HEK293T (cell line): ENCODE measurements at places on chromosomes 7 and 10.

DNA sequence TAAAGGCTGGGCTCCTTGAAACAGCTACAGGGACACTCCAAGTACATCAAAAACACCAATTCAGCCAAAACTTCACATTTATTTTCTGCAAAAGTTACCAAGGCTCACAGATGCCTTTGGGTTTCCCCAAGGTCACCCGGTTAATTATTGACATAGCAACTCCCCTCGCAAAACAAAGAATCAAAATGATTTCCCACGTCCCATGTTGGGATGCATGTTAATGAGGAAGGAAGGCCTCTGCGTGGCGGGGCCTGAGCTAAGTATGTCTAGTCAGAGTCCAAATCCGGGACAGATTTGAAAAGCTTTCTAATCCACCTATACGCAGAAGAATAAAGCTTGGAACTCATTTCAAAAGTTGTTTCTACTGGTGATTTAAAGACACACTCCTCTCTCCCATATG is 535 bp upstream of the TMEM72 start:
- DNase-seq = no peak

- DNase-seq = no peak
These were observed 128.6 kb upstream of the BMPER start for GRCh38 chr7:33776788-33777187.

- no peak for DNase-seq
These were observed 56.9 kb downstream of the PALD1 start for GRCh38 chr10:70535451-70535850.

DNA sequence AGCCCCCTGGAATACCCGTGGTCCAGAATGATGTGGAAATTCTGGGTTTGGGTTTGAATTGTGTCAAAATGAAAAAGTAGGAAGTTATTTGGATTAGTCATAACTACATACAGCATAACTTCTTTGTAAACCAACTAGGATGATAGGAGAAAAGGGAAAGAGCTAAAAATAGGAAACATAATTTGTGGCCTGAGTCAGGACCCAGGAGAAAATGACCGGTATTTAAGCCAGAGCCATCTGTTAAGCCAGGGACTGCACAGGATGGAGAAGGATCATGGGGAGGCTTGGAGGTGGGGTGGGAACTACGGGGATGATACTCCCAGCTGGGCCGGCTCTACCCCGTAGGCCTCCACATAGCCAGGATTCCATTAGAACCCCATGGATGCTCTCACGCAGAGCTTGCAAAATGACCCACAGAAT is 98.6 kb downstream of the MYOF start:
- no peak for DNase-seq

DNA sequence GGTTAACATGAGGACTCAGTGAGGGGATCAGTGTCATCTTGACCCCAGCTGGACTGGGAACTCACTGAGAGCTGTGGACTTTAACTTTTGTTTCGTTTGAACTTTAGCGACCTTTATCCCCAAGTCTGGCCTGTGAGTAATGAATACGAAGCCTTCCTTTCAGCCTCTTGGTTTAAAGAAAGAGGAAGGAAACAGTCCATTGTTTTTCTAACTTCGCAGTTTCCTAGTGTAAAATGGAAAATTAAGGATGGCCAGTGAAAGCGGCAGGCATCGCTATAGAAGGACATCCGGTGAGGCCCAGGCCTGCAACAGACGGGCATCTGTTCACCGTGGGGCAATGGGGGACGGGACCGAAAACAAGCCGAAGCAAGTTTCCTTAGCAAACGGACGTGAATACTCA is 44.1 kb upstream of the ADO start:
- no peak for DNase-seq

- no peak for DNase-seq
These were observed 63.8 kb downstream of the FOXP2 start for GRCh38 chr7:114478384-114478783.

DNA sequence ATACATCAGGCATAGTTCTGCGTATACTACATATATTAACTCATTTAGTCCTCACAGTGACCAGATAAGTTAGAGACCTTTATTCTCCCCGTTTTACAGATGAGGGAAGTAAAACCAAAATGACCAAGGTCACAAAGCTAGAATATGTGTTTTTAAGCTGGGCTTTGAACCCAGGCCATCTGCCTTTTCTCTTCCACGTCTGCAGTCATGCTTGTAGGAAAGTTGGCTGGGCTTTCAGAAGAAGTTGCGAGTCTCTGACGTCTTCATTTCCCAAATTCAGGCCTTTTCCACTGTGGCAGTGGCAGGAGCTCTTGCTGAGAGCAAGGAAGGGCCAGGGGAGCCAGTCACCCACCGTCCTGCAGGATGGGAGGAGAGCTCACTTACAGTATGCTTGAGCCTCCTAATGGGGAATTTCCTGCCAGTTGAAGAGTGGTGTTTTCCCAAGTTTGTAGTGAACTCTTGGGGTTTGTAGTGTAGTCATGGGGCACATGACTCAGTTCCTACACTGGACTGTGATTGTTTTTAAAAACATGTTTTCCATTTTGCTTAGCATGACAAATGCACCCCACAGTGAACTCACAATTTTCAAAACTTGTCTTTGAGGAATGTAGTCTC is 34.2 kb downstream of the CYP17A1 start:
- DNase-seq = no peak

GRCh38 chr10:124703778-124704427 is 40.3 kb downstream of the FAM53B start:
- DNase-seq = no peak

- DNase-seq = peak; percentile 52
These were observed 652 bp upstream of the VPS26A start for GRCh38 chr10:69123306-69123746.

DNA sequence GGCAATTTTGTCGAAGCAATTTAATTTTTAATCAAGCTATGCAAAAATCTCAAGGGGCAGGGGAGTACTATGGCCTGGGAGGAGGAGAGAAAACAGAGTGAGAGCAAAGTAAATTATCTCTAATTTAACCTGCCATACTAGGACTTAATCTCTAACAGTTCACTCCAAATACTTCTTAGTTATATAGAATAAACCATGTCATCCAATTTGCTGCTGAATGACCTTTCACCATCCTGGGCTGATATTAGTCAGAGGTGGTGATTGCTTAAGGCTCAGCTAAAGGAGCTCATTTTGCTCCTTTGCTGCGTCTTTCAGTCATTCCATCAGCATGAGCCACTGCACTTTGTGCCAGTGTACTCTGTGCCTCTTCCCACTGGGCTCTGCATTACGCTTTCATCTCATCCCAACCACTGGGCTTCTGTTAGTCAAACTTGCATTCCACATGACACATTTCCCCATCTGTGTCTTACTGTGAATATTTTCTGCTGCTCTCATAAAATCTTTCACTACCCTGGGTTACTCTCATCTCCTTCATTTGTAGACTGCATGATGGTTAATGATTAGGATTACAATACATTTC is 84.3 kb downstream of the CD36 start:
- no peak for DNase-seq

- no peak for DNase-seq
These were observed 45.4 kb upstream of the MYO3A start for GRCh38 chr10:25888627-25889026.

- DNase-seq = no peak
These were observed 7.6 kb upstream of the ADAMTS14 start for GRCh38 chr10:70664702-70665195.

DNA sequence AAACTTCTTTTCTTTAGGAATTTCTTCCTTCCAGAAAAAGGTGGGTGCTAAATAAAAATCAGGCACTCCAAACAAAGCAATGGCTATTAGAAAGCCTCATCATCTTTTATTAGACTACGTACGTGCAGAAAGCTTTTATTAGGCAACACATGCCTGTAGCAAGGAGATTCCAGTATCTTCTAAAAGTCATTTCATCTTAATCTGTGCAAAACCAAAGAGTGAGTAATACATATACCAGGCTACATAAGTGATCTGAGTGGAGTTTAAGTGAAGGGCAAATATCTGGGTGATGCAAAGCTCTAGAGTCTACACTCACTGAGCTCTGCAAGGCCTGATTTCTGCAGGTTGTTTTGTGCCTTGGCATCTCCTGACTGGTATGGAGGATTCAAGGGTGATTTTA is 231.7 kb downstream of the ELMO1 start:
- no peak for DNase-seq

DNA sequence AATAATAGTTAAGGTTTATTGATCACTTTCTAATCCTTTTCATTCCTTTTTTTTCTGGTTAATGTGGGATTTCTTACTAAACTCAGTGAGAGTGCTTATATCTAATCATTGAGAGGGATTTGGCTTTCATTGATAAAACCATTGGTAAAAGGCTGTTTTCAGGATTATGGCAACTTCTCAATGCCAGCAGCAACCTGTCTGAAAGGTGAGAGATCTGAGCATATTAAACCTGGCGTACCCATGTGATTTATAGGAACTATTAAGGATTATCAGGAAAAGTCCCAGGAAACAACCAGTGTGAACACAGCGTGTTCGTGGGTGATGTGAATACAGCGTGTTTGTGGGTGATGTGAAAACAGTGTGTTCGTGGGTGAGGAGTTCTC is 65.9 kb downstream of the PDIA4 start:
- DNase-seq = no peak

DNA sequence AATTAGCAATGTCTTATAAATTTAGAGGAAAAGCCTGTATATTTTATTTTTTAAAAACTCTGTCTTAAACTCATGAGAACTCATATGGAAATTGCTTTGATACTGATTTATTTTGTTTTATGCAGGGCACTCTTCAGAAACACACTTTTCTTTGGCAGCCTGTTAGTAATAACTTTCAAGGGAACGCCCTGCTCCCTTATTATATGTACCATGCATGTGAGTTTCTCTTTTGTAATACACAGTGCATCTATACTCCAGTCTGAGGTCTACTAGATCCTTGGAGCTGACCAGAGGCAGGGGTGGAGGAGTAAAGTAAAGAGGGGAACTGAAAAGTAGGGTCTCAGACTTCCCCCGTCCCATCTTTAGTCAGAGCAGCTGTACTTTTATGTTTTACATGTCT is 40.2 kb downstream of the GPR85 start:
- no peak for DNase-seq

DNA sequence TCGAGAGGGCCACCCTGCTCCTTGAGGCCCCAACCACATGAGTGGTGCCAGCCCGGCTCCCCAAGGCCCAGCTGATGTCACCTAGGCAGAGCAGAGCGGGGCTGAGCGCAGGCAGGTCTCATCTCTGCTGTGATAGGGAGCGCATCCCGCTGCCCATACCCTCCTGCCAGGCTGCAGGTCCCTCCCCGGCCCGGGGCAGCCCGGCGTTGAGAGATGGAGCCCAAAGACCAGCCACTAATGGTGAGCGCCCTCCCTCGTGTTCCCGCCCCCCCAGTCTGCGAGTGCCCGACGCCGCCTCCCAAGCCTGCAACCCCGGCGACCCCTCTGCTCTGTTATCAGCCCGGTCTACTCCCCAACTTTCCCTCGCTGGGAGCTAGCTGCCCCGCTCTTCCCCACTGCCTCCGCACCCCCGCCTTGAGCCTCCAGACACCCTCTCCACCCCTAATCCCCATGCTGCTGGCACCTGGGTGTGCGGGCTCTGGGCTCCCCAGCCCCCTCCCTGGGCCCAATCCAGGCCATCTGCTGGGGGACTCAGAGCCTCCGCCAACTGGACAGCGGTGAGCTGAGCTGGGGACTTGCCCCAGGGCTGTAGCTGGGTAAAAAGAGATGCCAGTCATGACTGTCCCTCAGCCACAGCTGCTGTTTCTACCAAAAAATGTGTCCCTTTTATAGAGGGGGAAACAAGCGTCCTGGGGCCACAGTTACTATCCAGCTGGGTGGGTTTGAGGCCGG is 19.7 kb upstream of the CHST12 start:
- DNase-seq = no peak

DNA sequence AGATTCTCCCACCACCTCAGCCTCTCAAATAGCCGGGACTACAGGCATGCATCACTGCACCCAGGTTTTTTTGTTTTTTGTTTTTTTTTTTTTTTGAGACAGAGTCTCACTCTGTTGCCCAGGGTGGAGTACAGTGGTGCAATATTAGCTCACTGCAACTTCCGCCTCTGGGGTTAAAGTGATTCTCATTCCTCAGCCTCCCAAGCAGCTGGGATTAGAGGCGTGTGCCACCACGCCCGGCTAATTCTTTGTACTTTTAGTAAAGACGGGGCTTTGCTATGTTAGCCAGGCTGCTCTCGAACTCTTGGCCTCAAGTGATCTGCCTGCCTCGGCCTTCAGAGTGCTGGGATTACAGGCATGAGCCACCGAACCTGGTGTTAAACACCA is 107.5 kb upstream of the KIF5B start:
- no peak for DNase-seq

GRCh38 chr7:151736403-151736909 is 140.5 kb downstream of the PRKAG2 start:
- DNase-seq = peak; percentile 89

- DNase-seq = no peak
These were observed 38.0 kb upstream of the SPOCK2 start for GRCh38 chr10:72126184-72126871.

DNA sequence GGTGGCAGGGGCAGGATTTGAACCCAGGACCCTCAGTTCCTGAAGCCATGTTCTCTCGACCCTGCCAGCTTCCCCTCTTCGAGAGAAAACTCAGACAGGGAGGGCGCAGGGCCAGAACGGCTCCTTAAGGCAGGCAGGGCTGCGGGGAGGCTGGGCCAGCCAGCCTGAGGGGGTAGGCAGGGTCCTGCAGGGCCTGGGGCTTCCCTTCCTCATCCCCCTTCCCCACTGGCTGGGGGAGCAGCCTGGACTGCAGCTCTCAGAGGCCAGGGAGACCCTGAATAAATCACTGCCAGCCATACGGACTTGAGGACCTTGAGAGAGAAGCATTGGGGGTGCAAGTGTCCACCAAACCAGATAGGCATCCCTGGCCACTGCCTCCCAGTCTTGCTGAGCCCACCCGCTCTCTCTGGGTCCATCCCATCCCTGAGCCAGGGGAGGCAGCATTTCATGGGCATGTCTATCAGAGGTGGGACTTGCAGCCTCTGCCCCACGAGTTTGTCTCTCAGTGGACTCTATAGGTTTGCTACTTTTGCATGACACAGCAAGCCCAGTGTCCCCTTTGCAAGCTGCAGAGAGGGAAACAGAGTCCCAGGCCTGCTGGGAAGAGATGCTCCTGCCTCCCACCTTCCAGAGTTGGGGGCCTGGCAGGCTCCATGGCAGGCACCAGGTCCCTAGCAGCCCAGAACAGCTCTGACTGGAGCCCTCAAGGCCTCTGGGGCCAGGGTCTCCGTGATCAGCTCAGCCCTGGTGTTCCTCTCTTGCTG is 70.9 kb downstream of the MYL10 start:
- DNase-seq = no peak

- DNase-seq = no peak
These were observed 31.8 kb upstream of the AKR1B10 start for GRCh38 chr7:134495546-134495945.

GRCh38 chr7:18958627-18959026 is 158.8 kb downstream of the TWIST1 start:
- DNase-seq = no peak

- DNase-seq = peak; percentile 43
These were observed 28.2 kb downstream of the PFKP start for GRCh38 chr10:3095373-3096139.

GRCh38 chr7:11710377-11710776 is 121.6 kb downstream of the THSD7A start:
- no peak for DNase-seq

- DNase-seq = peak; percentile 18
These were observed 62.1 kb downstream of the PTEN start for GRCh38 chr10:87925570-87925969.
